Breast epithelium (tissue), 4 donors: ENCODE measurements at places on chromosomes 4 and X.

GRCh38 chr4:40144716-40145115 is 52.1 kb upstream of the RHOH start:
- no peak for DNase-seq

DNA sequence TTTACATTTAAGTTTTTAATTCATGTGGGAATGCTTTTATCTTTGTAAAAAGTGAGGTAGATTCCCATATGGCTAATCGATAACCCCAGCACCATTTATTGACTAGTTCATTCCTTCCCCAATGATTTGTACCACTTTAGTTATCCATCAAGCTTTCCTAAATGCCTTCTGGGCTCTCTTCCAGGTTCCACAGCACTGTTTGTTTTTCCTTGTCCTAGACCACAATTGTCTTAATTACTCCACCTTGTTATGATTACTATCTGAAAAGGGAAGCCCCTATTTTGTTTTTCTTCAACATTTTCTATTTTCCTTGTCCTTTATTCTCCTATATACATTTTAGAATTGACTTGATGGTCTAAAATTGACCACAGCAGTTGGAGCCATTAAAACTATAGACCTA is 48.5 kb upstream of the GPRIN3 start:
- DNase-seq, result no peak

DNA sequence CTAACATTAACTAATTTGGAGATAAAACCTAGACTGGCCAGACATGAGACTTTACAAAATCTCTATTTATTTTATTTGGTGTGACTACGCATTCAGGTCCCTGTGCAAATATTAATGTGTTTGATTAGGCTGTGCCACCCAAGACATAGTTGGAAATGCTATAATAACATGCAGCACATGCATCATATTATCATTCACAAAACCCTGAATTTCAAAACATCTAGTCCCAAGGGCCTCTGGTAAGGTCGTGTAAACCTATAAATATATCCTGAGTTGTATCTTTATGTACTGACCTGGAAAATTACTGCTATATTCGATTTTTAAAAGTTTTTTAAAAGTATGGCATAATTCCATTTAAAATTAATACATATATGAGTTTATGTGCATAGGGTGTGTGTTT is 47.1 kb upstream of the FAT4 start:
- no peak for DNase-seq

GRCh38 chr4:8771258-8771590 is 100.4 kb downstream of the HMX1 start:
- peak; percentile 42 for DNase-seq

- no peak for DNase-seq
Measured at GRCh38 chr4:78937837-78938236, 1.4 kb downstream of the PAQR3 start.

GRCh38 chr4:576991-577498 is 950 bp upstream of the TMEM271 start:
- DNase-seq, result no peak

DNA sequence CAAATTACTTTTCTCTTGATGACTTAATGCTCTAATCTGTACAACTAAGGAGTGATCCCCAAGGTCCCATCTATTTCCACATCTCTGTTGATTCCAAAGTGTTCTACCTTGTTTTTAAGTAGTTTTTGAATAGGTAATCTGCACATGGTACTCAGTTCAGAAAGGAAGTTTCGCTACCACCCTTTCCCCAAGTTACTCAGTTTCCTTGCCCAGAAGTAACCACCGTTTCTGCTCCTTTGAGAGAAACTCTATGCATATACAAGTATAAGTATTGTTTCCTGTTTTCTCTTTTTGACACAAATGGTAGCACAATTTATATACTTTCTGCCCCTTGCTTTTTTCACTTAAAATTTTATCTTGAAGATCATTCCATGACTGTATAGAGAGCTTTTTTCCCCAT is 18.1 kb downstream of the TMEM154 start:
- no peak for DNase-seq
